ENCODE measurements at places on chromosomes 16 and 17. TPM values are rescaled to one million over a fixed set of nuclear protein-coding genes. Genes with fewer than 3 reads are reported as not detected.

Gene APOH
- not detected for total RNA-seq

Gene DRC3
- 0.55 TPM for total RNA-seq

Gene ARHGDIG
- total RNA-seq: 1.8 TPM

Gene CCL7
- total RNA-seq: 1.0 TPM

Gene EPX
- total RNA-seq: not detected

Gene OTOA
- under 0.01 TPM for total RNA-seq

Gene GPRC5C
- 10.7 TPM for total RNA-seq

Gene INCA1
- 0.57 TPM for total RNA-seq

Gene IL17C
- total RNA-seq: not detected

Gene PDXDC1
- 80.6 TPM for total RNA-seq

Gene EVI2B
- total RNA-seq: 0.09 TPM

Gene ASPSCR1
- 26.6 TPM for total RNA-seq

Gene ITGAD
- not detected for total RNA-seq

Gene LGALS9B
- total RNA-seq: not detected

Gene CDH11
- total RNA-seq: 363 TPM

Gene BMERB1
- total RNA-seq: 53.2 TPM

Gene TPSD1
- not detected for total RNA-seq

Data from smooth muscle cell of bladder (primary cell).